Skin of body (tissue), 3 donors: ENCODE measurements at places on chromosomes 16 and 17.

GRCh38 chr17:35804658-35805192, 4.6 kb upstream of the TAF15 start:
- peak; percentile 87 for DNase-seq

DNA sequence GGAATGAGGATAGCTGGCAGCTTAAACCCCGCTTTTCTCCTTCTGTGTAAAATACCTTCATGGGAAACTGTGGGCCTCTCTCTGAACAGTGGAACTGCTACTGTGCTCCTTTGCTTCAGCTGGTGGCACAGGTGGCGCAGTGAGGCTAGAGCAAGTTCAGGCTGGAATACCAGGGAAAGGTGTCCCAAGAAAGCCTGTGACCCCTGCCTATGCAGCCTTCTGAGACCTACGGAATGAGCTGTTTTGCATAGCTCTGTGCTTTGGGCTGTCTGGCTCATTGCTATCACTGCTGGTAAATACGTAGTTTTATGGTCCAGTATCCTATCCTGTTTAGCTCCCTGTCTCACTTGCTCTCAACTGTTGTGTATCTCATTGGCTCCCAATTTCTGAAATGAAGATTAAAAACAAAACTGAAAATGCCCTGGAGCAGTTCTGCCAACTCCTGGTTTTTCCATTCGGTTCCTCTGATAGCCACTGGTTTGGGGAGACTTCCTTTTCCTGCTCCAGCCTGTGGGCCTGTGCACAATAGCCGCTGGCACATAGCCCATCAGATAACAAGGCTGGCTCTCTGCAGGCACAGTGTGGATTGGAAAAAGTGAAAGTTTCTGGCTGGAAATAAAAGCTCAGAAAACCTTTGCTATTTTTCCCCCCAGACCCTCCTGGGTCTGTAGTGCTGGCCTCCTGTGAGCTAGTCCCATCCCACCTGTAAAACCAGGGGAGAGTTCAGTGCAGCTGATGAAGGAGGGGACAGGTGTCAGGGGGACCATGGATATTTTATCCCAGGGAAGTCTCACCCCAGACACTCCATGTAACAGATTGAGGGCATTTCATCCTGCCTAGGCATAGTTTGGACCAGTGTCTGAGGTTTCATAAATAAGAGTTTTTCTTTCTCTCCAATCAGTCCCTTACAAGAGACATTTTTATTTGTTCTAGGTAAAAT, 24.0 kb downstream of the LIMD2 start:
- DNase-seq: peak; percentile 34

GRCh38 chr17:77841742-77842527, 116.6 kb upstream of the TNRC6C start:
- no peak for DNase-seq

GRCh38 chr16:85006639-85007038, 4.7 kb downstream of the ZDHHC7 start:
- DNase-seq: no peak

DNA sequence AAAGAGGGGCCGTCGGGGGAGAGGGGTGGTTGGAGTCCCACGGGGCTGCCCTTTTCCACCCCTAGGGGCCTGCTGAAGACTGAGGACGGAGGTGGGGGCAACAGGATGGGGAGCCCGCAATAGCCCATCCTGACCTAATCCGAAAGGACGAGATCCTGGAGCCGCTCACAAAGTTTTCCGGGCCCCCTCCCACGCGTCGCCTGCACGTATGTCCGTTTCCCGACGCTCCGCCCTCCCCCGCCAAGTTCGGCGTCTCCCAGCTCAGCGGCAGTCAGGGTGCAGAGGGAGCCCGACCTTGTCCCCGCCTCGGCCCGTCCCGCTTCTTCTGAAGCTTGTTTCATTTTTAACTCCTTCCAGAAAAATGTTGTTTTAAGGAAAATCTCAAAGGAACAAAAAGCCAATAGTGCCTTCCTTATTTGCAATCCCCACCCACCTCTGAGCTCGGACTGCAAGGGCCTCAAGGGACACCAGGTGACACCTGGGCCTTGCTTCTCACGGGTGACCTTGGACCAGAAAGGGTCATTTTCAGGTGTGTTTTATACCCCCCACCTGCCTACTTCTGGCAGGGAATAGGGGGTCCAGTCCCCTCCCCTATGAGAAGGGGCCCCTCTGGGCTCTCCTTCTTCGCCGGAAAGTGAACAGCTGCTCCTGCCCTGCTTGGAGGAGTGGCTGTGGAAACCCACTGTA, 3.4 kb upstream of the ZNF423 start:
- DNase-seq: peak; percentile 31

- DNase-seq: no peak
Observed at GRCh38 chr16:20867585-20867984, 32.6 kb downstream of the DCUN1D3 start.

GRCh38 chr17:10243883-10244844, 45.8 kb upstream of the GAS7 start:
- peak; percentile 57 for DNase-seq

DNA sequence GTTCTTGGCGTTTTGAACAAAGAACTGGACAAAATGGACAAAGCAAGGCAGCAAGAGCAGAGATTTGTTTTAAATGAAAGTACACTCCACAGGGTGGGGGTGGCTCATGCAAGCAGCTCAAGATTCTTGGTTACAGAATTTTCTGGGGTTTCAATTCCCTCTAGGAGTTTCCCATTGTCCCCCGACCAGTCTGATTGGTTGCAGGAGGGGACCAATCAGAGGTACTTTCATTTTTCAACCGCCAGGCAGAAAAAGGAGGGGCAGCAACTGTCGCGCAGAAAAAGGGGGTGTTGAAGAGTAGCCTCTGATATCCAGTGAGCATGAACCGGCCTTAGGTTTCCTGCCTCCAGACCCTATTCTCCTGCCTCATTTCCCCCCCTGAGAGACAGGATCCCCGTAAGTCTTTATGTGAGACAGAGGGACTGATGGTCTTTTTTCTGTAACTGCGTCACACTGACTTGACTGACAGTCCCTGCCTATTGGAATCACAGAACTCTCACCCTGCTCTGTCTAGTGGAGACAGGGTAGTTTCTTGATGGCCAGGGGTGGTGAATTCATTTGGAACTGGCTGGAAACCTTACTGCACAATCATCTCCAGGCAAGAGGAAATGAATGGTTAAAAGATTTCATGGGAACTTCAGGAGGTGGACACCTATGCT, 59.4 kb upstream of the ALOX12 start:
- DNase-seq: no peak

GRCh38 chr16:73216932-73217331, 169.0 kb upstream of the ZFHX3 start:
- DNase-seq: no peak

DNA sequence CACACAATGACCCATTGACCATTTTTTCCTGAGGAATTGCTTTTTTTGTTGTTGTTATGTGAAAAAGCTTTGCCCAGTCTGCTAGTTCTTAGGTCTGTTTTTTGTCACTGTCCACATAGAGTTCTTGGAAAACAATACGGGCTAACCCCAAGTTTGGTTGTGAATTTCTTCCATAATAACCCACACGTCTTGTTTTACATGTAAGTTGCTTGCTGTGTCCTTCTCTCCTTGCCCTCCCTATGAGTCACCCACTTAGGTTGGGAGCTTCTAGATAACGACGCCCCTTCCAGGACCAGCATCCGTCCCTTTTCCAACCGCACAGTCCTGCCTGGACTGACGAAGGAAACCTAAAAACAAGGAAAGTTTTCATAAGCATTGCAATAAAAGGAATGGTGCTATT, 175.3 kb upstream of the HS3ST3A1 start:
- DNase-seq: no peak

DNA sequence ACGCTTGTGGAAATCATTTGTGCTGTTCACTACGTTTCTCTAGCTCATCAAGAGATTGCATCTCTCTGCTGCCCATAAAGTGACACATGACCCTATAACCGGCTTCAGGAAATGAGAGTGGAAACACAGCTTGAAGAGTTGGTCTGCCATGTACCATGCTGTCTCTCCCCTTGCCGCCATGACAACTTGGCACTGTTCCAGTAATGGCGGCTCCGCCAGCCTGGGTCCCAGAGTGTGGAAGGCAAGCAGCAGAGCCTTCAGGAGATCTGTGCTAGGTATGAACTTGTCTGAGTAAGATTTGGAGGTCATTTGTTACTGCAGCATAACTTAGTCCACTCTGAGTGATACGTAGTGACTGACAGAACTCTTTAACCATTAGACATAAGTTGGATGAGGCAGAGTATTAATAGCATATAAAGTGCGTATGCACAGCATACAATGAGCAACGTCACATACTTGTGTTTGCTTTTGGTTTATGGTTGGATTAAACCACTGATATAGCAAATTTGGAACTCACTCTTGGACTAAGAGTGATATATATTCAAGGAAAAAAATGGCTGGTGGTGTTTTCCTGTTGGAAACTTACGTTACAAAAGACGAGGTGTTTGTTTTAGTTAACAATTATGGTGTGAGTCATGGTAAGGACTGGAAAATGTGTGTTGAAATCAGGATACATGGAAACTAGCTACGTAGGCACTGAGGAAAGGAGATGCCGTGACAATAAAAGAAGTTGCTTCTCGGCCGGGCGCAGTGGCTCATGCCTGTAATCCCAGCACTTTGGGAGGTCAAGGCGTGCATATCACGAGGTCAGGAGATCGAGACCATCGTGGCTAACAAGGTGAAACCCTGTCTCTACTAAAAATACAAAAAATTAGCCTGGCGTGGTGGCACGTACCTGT, 24.4 kb upstream of the PMP22 start:
- no peak for DNase-seq

- DNase-seq: no peak
Observed at GRCh38 chr16:28089205-28089991, 25.9 kb upstream of the GSG1L start.

DNA sequence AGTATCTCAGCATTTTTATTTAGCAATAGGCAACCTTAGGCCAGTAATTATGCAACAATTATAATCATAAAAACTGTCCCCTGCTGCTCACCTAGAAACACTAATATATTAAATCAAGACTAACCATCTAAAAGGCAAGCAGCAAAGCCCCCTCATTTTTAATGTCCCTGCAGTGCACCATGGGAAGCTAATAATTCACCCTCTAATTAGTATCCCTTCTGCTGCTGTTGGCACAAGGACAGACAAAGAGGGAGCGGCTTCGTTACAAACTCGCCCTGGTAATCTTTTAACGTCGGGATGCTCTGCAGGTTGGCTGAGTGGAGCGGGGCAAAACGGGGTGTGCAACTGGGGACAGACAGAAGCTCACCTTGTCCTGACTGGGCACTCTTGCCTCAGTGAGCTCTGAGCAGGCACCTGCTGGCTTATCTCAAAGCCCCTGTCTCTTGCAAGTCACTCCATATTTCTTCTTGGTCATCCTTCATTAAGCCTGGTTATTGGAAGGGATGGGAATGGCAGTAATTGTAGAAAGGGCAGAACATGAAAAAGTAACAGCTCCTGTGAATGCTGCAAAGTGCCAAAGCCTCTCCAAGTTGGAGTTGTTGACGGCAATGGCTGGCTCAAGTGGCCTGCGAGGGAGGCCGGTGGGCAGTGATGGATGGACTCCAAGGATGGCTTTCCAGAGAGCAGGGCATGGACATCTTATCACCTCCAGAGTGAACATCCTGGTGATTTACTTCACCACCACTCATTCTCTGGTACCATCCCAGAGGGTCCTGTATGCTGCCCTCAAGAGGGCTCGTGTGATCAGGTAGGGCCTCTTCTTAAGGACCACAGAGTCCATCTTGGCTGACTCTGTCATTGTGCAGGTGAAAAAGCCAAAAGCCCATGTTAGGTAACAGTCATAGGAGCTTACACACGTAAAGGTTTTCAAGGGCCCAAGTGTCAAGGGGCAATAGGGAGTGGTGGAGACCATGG, 219.6 kb upstream of the N4BP1 start:
- DNase-seq: no peak
